ENCODE measurements at places on chromosomes 1 and 21.

- peak; percentile 36 for DNase-seq
Measured at GRCh38 chr1:217136895-217137205, 413.6 kb upstream of the ESRRG start.

DNA sequence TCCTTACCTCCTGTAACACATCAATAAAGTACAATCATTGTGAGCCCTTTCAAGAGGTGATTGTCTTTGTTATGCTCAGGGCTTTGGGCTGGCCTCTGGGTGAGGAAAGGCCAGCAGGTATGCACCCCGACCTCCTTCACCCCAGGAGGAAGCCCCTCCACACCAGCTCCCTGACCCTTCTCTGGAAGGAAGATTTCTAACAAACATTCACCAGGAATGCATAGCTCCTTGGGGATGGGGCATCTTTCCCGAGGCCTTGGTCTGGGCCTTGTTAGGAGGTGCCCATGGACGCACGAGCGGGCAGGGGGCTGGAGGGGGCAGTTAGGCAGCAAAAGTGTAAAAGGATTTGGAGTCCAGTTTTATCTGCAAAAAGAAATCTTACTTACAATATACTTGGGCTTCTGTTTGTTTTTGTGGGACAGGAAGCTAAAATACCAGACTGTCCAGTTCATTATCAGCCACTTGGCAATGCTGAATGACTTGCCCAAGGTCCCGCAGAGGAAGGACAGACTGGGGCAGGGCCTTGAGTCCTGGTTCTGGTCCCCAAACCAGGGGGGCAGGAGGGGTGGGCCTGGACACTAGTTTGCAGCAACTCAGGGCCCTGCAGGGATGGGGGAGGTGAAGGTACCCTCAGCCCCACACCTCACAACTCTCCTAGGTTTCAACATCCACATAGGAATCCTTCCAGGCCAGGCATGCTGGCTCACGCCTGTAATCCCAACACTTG is 10.1 kb downstream of the ZC3H12A start:
- DNase-seq = no peak

- no peak for DNase-seq
Measured at GRCh38 chr1:116407033-116407432, 34.0 kb downstream of the ATP1A1 start.

DNA sequence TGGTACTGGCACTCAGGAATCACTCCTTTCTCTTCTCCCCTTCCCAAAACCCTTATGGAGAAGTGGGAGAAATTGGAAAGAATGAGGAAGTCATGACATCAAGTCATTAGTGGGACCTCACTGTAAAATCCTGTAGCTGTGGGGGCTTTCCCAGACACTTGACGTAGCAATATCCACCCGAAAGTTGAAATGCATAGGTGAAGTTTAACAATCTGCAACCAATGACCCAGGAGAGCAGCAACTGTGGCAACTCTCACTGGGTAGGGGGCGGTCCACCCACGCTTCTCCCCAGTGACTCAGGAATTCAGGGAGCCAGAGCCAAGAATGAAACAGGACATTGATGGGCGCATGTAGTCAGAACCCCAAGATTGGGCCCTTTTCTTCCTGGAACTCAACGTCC is 27.0 kb downstream of the ABCA4 start:
- no peak for DNase-seq

DNA sequence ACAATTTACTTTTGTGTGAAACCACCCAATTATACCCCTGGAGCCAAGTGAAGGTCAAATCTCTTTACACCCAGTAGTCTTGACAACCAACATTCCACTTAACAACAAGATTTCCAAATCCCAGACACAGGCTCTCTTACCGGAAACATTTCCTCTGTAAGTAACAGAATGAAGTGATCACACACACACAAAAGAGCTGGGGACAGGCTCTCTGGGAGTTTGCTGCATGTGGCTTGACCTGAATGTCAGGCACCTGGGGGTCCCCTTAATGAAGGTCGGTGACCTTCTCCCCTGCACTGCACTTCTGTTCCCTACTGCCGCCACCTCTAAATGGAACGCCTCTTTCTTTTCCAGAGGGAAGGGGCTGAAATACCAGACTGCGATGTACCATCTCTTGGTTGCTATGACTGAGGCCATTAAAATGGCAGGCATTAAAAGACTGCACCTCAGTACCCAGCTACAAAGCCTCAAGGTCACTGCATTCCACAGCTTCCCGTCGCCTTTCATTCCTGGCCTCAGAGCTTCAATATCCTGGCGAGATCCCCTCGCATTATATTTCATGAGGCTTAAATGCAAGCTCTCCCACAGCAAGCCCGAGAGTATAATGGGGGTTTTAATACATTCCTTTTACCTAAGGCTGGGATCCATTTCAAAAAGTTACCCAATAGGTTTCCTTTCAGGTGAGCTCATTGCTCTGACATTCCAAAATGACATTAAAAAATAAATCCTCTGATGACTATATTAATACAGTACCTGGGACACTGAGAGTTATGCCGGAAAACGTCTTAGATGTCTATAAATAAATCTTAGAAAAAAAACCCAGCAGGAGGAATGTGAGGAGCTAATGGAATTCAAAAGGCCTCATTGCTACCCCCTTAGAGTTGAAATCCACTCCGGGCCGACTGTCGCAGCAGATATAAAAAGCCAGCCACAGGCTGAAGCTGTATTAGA is 90.9 kb upstream of the DIRAS3 start:
- DNase-seq = peak; percentile 85

DNA sequence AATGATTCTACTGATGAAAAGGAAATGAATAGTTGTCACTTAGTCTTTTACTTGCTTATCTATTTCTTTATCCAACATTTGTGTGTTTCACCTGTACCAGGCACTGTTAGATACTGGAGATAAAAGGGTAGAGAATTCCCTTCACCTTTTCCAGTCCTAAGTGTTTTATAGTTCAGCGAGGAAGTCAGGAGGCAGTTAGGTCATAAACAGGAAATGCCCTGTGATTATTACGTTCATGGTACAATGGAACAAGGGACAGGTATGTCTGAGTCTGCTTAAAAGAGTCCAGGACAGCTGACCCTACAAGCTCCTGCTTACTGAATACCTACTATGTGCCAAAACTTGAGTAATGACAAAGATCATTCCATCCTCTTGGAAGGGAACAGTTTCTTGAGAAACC is 77.8 kb downstream of the TNR start:
- DNase-seq = no peak

DNA sequence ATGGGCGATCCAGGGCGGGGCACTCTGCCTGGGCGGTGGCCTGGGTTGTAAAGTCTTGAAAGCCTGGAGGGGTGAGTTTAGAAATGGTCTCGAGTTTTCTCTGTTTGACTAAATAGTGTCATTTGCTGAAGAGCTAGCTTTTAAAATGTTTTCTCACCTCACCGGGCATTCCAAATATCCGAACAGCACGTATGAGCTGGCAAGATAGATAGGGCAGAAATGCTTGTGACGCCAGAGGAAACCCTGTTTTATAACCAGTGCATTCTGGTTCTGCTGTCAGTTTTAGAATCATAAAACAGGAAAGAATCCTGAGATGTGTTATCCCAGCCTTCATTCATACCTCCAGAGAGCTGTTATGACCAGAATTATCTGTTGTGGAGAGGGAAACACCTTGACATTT is 725 bp downstream of the RTCA start:
- no peak for DNase-seq

DNA sequence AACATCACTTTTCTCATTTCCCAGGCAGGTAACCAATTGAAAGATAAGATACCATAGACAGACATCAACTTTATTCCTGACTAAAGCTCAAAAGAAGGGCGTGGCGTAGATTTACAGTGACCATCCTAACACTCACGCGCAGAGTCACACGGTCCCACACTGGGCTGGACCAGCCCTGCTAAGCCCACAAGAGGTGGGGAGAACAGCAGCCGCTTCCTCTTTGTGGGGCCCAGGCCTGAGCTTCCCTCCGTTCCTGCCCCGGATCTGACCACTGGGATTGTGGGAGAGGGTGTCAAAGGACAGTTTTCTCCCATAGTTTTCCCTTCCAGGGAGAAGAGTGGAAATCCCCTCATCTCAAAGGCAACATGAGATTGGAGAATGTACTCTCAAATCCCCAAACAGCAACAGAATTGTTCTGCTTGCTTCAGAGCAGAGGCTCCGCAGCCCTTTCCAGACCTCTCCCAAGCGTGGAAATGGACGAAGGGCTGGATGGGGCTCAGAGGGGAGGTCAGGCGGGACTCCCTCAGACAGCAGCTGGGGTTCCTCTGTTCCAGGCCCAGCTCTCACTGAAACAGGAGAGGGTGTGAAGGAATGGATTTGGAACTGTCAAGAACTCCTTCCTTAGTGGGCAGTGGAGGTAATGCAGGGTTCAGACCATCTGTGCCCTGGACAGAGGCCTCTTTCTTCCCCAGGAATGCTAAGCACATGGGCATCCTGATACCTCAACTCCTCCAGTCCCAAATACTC is 33.7 kb downstream of the L1TD1 start:
- no peak for DNase-seq

DNA sequence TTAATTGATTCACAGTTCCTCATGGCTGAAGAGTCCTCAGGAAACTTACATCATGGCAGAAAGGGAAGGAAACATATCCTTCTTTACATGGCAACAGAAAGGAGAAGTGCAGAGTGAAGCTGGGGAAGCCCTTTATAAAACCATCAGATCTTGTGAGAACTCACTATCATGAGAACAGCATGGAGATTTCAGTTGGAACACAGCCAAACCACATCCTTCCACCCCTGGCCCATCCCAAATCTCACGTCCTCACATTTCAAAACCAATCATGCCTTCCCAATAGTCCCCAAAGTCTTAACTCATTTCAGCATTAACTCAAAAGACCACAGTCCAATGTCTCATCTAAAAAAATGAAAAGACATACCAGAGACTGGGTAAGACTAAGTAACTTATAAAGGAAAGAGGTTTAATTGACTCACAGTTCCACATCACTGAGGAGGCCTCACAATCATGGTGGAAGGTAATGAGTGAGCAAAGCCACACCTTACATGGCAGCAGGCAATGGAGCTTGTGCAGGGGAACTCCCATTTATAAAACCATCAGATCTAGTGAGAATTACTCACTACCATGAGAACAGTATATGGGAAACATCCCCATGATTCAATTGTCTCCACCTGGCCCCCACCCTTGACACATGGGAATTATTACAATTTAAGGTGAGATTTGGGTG is 105.2 kb downstream of the MRPL39 start:
- no peak for DNase-seq

- no peak for DNase-seq
Measured at GRCh38 chr1:85569122-85569521, 11.4 kb upstream of the CCN1 start.

DNA sequence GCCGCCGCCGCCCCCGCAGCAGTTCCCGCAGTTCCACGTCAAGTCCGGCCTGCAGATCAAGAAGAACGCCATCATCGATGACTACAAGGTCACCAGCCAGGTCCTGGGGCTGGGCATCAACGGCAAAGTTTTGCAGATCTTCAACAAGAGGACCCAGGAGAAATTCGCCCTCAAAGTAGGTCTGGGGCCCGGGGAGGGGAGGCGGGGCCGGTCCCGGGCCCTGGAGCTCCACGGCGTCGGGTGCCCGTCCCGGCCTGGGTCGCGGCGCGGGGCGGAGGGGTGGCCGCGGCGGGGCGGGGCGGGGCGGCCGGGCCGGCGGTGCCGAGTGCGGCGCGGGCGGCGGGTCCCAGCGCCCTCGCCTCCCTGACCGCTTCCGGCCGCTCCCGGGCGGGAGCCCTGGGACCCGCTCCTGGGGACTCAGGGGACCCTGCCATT is 646 bp downstream of the MAPKAPK2 start:
- DNase-seq = no peak

GRCh38 chr1:173383351-173383750 is 93.8 kb upstream of the PRDX6 start:
- DNase-seq = no peak

DNA sequence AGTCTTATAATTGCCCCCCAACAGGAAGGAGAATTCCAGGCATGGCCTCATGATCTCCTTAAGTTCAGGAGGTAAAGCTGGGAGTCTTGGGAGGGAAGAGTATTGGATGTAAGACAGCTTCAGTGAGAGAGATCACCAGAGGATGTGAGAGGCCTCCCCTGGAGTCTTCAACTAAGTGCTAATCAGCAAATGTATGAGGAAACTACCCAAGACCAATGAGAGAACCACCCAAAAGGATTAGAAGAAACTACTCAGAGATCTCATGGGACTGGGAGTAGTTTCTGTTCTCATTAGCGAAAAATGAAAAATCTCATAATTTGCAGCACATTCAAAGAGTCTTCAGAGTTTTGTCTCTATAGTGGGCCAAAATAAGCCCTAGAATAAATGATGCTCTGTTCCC is 36.6 kb upstream of the WNT2B start:
- DNase-seq = peak; percentile 77

- no peak for DNase-seq
Measured at GRCh38 chr1:1067860-1068516, 6.1 kb downstream of the RNF223 start.

DNA sequence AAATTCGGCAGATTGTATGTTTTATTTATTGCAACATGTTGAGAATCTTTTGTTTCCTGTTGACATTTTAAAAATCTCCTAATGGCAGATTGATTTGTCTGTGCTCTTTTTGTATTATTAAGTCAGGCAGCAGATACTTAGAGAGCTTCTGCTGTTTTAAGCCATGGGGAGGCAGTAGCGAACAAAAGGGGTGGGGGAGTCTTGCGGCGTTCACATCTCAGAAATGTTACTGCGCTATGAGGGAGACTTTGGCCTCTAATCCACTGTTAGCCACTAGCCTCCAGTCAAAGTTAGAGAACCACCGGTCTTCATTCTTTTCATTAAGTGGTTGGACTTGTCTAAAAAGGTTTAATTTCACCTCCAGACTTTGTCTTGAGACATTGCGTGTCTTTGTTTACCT is 93.6 kb downstream of the DYRK1A start:
- peak; percentile 85 for DNase-seq

- DNase-seq = no peak
Measured at GRCh38 chr1:55443175-55443915, 228.2 kb upstream of the USP24 start.

DNA sequence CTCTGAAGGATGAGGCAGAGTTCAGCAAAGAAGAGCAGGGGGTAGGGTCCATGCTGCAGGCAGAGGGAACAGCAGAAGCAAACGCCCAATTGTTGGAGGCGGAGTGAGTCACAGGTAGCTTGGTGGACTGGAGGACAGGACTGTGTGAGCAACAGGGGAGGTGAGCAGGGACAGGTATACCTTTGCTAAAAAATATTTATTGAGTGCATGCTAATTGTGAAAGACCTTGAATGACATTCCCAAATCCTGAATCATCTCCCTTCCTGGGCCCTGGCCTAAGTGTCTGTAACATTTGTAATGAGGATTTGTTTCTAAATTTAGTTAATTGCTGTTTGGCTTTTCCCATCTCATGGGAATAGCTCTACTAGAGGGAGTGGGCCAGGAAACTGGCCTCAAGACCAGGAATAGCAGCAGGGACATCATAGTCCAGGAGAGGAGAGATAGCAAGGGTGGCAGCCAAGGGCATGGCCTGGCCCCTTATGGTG is 123.7 kb downstream of the FOXD2 start:
- peak; percentile 78 for DNase-seq

GRCh38 chr1:41461790-41462679 is 22.4 kb downstream of the EDN2 start:
- no peak for DNase-seq

DNA sequence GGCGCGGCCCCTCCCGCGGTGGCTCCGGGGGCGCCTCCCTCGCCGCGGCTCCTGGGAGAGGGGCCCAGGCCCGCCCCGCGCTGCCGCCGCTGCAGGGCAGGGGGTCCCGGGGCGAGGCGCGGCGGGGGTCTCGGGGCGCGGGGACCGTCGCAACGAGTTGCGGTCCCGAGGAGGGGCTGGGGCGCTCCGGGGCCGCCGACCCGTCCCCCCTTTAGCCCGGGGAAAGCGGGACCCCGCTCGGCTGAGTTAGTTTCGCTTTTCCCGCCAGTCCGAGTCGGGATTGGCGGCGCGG is 493 bp downstream of the SPSB1 start:
- DNase-seq = no peak

Data from mesendoderm (in vitro differentiated cells).